Kidney (tissue), 22 donors: ENCODE measurements at places on chromosomes 2 and 18.

- DNase-seq: no peak
These were observed 185.5 kb downstream of the SEPTIN10 start for GRCh38 chr2:109428281-109428680.

- no peak for DNase-seq
These were observed 110.9 kb downstream of the GLI2 start for GRCh38 chr2:120846406-120847095.

DNA sequence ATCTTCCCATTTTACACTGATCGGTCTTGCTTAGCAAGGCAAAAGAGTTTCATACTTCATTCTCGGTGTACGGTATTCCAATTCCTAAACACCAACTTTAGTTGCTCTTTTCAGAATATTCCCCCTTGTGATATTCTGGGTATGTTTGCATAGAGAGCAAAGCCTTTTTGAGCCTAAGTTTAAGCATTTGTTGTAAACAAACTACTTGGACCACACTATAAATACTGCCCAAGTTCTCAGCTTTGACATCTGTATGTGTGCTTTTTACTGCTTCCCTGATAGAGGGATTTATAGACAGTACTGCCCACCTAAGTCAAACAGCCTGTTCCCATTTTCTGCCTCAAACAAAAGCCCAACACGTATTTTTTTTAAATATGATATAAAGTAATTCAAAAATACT is 36.9 kb downstream of the CCBE1 start:
- no peak for DNase-seq

DNA sequence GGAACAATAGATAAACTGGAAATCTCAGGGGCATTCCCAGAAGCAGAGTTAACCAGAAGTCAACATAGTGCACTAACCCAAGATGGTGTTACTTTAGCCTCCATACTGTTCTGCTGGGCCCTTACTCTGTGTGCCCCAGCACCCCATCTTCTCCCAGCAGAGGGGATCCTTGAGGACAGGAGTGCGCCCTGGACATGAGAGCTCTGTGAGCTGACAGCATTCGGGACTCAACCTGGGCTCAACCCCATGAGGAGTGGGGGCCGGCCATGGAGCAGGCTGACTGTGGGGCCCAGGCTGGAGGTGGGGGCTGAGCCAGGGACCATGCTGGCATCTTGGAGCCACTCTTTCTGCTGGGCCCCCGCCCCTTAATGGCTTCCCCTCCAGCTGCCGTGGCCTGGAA is 156.3 kb upstream of the HS6ST1 start:
- no peak for DNase-seq

DNA sequence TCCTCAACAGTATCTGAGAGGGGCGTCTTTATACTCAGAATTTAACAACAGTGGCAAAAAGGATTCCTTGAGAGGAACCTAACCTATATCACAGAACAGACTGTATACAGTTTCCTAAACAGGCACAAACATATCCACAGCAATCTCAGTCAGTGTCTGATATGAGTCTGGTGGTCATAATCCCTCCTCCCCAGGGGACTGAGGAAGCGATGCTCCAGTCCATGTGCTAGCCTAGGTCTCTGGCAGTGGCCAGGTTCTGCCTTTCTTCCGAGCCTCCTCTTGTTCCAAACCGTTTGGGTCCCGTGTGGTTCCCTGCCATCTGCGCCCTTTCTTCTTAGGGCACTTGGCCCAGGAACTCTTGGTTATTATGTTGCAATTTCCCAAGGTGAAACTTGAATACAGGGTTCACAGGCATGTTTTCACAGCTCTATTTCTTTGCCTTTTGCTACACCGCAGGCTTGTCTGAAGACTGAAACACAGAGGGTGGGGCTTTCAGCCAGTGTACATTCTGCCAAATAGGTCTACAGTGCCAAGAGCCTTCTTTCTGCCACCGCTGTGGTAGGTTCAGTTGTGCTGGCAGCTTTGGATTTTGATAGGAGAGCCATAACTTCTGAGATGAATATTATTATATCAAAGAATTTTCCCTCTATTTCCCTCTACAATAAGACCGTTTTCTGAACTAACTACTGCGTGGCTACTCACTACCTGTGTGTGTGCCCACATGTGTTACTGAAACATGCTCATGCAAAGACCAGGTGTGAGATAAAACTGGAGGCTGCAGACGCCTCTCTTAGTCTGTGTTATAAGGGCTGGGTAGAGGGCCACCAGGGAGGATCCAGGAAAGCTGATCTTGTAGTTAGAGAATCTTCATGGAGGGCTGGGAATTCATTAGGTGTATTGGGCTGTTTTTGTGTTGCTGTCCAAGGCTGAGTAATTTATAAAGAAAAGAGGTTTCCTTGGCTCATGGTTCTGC is 75.0 kb upstream of the HAAO start:
- no peak for DNase-seq

DNA sequence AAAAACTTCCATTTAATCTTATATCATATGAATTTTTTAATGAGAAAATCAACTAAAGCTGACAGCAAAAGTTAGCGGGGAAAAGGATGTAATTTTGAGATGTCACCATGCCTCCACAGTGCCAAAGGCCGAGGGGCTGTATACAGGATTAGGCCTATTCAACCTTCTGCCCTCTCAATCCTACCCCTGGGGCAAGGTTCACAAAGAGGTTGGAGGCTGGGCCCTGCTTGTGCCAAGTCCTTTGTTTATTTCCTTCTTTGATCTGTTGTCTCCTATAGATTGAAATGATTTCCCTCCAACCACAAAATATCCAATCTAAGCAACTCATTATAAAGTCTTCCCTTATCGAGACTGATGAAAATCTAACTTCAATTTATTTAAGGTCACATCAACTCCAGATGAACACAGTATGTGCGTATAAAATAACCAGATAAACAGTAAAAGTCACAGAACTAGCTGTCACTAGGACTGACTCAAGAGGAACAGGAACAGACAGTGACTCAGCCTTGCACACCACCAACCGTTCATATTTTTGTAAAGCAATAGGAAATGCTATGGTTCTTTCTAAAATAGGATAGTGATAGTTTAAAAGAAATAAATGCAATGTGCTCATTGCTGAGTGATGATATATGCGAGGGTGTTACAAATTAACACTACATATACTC is 95.8 kb downstream of the SLC25A12 start:
- no peak for DNase-seq

DNA sequence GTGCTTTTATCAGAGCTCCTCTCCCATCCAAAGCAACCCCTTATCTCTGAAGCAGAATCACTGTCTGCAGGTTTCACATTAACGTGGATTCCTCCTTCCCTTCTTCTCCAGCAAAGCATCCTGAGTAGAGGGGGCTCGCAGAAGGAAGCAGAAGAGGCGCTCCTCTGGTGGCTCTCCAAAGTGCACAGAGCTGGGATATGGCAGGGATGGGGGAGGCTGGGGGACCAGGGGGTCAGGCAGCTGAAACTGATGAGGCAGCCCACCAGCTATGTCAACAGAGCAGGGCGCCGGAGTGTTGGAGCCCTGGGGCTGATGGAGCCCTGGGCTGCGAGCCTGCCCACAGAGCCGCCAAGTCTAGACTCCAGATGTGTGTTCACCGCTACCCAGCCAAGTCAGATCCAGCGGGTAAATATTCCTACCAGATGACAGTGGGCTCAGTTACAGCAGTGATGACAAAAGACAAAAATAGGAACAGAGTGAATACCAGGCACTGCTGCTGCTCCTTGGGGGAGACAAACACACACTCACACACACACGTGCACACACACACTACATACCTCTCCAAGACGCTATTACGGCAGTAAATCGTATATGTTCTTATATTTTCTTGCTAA is 678.3 kb upstream of the ID2 start:
- DNase-seq: peak; percentile 52

DNA sequence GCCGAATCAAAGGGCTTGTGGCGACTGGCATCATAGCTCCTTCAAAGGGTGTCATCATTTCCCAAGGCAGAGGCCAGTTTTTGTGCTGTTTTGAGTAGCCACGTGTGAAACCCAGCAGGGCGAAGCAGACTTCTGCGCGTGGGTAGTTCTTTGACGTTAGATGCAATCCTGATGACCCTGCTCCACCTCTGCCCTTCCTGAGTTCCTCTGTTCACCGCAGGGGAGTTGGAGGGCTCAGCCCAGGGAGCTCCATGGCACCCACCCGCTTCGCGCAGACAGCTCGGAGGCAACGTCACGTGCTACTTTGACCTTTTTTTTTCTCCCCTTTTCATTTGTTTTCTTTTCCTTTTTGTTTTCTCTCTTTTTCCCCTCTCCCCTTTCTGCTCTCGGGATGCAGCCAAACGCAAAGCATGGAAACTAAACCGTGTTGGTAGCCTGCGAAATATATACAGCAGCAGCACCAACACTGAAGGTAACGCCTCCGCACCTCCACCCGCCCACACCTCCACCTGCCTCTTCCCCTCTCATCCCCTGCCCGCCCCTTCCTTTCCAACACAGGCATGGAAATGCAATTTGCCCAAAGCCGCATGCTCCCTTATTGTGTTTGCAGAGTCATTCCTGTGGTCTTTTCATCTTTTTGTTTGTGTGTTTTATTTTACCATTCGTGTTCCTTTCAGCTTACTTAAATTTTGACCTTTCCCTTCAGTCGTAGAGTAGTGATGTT is 153.6 kb downstream of the GBX2 start:
- no peak for DNase-seq

GRCh38 chr2:112784199-112785189 is at the start of gene IL1A:
Gene IL1A (minus strand): TSS chr2:112784493. CDS start chr2:112783770, 723 bp downstream.
- DNase-seq: no peak

- DNase-seq: no peak
These were observed 85.6 kb upstream of the SPOPL start for GRCh38 chr2:138415985-138416384.

DNA sequence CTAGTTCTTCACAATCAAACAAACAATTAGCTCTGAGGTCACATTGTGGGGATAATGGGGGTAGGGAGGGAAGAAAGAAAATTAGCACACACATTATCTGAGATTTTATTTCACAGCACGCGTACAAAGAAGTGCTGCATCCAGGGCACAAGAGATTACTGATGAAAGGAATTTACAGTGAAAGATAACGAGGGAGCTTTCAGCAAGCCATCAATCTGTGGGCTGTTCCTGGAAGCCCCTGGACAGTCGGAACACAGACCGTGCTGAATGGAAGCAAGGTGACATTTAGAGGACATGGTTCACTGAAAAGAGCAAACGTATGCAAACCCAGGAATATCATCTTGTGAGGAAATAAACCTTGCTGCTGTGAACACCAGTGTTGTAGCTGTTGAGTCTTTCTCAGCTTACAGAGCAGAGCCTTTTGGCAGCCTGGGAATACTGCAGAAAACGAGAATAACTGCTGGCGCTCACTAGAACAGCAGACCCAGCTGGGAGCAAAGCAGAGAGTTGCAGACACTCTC is 63.2 kb downstream of the SCG2 start:
- DNase-seq: no peak

- DNase-seq: no peak
These were observed 43.9 kb upstream of the NEMP2 start for GRCh38 chr2:190578158-190579057.

DNA sequence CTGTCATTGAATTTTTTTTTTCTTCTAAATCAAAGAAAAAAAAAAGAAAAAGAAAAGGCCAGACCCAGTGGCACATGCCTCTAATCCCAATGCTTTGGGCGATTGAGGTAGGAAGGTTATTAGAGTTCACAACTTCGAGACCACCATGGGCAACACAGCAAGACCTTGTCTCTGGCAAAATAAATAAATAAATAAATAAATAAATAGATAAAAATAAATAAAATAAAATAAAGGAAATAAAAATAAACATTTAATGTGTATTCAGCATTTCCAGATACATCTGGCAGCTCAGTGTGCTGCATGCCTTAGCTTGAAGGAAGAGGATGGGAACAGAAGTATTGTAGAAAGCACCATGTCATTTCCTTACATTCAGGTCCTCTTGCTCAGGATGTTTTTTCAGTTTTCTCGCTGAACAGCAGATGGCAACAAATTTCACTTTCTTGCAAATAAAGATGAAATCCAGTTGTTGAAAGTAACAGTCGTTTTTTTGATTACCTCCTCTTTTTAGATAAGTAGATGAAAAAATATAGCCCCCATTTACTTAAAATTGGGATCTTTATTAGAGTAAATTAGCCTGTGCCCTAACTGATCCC is 25.7 kb upstream of the FAM178B start:
- DNase-seq: no peak

- DNase-seq: no peak
These were observed 137.9 kb downstream of the SLC4A3 start for GRCh38 chr2:219765231-219765911.
